ENCODE measurements at places on chromosomes 3 and 15.

DNA sequence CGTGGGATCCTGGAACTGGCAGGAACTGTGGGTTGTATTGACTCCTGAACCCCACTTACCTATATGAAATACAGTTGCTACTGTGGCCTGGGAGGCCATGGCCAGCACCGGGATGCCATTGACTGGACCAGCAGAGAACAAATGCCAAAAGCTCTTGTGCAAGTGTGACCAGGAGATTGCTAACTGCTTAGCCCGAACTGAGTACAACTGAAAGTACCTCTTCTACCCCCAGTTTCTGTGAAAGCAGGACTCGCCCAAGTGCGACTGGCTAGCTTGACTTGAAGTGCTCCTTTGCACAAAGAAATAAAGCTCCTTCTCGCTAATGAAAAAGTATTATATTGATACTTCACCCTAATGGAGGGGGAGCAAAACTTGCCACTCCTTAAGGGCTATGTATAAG is 101.3 kb upstream of the ATP11B start:
- no peak for DNase-seq

- DNase-seq, result no peak
These were observed 299.8 kb downstream of the SHQ1 start for GRCh38 chr3:72548461-72548860.

GRCh38 chr3:5282703-5283102 is 95.2 kb downstream of the EDEM1 start:
- no peak for DNase-seq

GRCh38 chr3:31009881-31010280 is 115.4 kb upstream of the GADL1 start:
- no peak for DNase-seq

DNA sequence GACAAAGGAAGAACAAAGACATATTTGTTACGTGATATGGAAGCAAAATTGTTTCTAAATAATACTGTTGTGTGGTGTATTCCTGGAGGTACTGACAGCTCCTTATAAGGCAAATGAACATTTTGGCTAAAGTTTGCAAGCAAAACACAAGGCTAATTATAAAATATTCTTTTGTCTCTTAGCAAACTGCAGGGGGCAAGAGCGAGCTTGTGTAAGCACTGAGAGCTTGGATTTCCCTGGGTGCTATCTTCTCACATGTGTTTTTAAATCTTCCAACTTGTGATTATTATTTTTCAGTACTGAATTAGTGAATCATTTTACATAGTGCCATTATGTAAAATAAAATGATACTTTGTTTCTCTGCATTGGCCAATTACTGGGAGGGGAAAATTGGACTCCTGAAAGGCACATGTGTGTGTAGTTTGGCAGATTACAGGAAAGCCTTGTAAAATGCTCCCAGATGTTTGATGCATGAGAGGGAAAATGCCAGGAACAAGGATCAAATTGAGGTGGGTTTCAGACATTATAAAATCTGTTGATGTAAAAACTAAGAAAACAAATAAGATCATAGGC is 611.5 kb downstream of the AGBL1 start:
- DNase-seq, result no peak

DNA sequence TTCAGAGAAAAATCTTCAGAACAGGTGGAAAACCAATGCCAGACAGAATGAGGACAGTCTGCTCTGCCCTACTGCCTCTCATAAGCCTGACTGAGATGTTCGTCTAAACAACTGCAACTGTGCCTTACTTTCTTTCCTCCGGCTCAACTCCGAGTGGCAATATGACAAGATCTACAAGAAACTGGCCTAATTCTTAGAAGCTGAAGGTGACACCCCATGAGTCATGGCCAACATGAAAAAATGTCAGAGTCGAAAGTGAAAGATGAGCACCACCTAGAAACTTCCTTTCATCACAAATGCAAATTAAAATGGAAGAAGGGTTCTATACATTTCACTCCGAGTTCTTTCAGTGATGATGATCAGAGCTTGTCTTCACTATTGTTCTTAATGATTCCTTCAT is 12.9 kb downstream of the PCYT1A start:
- DNase-seq, result peak; percentile 39

DNA sequence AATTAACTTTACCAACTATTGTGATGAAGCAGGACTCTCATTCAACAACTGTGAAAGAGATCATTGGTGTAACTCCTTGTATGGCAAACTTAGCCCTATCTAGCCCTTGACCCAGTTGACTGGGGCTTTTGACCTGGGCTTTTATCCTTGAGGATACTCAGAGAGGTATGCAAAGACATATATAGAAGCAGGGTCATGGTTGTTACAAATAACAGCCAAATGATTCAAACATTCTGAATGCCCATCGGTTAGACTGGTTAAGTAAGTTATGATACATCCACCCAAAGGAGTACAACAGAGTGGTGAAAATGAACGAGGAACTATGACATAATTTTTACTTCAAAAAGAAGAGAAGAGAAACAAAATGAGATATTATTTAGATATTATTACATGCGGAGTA is 38.2 kb upstream of the ALDH1A3 start:
- DNase-seq, result no peak

DNA sequence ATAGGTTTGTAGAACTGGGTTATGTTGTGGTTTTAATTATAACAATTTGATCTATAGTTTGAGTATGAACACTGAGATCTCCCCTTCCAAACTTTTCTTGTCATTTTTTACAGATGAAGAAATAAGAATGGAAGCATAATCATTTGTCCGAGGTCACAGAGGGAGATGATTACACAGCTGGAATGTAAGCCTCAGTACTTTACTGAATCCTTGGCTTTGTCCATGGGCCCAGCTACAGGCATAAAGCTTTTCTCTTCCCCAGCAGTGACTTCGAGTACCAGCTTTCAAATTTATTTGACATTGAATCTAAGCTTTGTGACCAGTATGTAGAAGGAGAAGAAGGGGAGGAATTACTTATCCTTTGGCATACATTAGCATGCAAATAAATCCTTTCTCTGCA is 80.9 kb upstream of the DCBLD2 start:
- no peak for DNase-seq

- no peak for DNase-seq
These were observed 1.8 kb upstream of the MESD start for GRCh38 chr15:80991421-80991820.

DNA sequence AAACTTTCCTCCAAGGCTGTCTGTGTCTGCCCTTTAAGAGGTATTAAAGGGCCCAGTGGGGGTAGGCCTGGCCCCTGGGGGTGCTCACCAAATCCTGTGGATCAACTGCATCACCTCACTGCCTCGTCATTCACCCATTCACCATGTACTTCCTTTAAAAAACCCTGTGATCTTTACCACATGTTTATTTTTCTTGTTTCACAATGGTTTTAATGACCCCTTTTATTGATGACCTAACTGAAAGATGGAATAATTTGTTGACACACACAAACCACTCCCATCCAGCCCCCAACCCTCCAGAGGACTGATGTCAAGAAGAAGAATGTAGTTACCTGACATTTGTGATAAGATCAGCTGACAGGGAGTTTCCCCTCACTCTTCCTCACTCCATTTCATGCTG is 40.8 kb downstream of the KCNAB1 start:
- DNase-seq, result no peak

DNA sequence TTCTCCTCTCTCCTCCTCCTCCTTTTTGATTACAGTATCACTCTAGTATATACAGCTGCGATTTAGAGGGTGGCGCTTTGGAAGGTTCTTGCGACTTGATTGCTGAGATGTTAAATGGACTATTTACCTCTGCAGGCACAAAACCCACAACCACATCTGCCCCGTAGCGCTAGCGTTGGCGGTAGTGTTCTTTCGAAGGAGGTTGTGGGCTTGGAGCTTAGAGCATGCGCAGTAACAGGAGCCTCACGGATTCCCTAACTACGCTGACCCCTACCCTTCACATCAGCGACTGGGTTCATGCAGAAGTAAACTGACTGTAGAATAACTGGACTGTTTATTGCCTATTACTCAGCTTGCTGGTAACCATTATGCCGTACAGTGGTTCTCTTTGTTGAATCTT is 58.0 kb downstream of the CGGBP1 start:
- peak; percentile 10 for DNase-seq

DNA sequence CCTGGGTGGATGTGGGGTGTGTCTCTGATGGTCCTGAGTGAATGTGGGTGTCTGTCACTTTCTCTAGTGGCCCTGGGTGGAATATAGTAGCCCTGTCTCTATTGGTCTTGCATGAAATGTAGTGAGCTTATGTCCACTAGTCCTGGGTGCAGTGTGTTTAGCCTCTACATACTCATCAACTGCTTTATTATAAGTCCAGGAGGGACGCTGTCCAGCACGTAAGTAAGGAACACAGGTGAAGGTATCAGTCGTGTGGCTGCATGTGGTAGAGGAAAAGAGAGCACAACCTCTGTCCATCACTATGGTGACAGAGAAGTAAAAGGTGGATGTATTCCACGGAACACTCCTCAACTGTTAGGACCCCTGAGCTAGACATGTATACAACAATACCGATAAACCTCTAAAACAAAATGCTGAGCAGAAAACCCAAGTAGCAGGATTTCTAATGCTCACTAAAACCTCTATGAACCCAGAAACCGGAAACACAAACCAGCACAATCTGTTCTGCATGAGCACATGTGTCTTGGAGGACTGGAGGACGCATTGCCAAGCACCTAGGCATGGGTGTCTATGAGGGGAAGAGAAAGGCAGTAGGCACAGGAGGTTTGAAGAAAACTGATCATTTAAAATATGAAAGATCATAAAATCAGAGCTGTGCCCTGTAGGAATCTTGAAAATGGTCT is 11.0 kb downstream of the LTF start:
- DNase-seq, result no peak

GRCh38 chr3:127291611-127292010 is 3.8 kb upstream of the PRR20G start:
- DNase-seq, result no peak

DNA sequence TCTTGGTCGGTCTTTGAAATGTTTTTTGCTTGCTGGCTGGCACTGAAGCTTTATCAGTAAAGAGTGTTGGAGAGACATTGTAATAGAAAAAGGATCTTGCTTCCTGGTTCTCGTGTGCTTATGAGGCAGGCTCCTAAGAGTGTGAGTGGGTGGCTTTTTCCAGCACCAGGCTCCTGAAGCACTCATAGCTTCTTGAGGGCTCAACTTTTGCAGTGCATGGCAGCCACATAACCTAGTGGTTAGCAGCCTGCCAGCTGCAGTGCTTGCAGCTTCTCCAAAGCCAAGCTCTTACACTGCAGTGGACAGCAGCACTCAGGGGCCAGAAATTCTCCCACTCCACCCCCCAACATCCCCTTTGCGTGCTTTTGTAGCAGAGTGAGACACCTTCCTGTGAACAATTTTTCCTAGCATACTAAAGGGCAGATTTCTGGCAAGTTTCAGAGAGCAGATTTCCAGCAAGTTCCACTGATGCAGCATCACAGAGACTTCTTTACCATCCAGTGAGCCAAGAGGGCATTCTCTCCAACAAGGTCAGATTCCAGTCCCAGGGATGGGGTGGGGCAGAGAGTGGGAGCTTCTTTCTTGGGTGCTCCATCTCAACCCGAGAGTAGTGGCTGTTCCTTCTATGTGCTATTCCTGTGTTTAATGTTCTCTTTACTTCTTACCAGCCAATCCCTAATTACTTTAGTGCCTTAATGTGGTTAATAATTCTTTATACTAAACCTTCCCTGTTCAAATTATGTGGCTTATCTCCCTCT is 15.8 kb upstream of the ARHGEF26 start:
- no peak for DNase-seq

DNA sequence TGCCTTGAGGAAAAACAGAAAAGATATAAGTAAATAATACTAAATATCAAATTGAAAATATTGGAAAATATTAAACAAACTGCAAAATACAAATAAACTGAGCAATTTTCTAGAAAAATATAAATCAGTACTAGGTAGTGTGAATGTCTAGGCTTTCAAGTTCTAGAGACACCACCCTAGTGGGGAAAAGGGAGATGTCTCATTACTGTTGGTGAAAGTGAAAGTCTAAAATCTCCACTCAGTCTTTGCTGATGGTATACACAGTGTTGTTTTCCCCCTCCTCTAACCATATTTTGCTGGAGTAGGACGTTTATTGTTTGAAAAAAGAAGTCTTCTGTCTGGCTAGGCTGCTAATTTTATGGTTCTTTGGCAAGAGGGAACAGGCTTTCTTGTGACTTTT is 1368.9 kb downstream of the OTOL1 start:
- no peak for DNase-seq

DNA sequence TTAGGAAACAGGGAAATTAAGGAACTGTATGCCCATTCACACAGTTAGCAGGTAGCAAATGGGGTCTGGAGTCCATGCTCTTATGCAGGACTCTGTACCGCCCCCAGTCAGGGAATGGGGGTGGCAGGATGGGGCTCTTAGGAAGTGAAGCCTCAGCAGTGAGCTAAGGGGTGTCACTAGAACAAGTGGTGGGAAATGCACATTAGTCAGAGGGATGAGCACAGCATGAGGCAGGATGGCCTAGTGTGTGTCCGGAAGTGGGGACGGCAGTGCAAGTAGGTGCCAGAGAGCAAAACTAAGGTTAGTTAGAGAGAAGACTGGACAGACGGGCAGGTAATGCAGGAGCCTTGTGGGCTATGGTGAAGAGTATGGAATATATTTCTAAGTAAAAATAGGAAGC is 60.7 kb downstream of the ST3GAL6 start:
- no peak for DNase-seq

GRCh38 chr15:40274350-40275274 is 8.3 kb downstream of the ANKRD63 start:
- DNase-seq, result peak; percentile 89

GRCh38 chr15:40549894-40550293 is 14.9 kb downstream of the CCDC32 start:
- DNase-seq, result no peak

DNA sequence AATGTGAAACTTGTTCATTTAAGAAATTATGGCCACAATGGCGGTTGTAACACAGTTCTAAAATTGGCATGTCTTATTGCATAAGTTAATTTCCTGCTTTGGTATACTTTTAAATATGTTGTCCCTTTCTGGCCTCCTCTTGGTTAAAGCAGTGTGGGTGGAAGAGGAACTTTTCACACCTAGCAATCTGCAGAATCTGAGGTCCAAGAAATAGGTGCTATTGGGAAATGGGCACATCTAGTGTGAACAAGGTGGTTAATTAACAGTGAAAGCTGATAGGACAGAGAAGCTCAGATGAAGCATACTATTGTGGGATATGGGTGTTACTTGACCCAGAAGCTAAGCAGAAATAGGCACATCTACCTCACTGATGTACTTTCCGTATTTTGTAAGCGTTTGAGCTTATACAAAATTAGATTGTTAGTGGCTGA is 10.6 kb downstream of the CMC1 start:
- no peak for DNase-seq

DNA sequence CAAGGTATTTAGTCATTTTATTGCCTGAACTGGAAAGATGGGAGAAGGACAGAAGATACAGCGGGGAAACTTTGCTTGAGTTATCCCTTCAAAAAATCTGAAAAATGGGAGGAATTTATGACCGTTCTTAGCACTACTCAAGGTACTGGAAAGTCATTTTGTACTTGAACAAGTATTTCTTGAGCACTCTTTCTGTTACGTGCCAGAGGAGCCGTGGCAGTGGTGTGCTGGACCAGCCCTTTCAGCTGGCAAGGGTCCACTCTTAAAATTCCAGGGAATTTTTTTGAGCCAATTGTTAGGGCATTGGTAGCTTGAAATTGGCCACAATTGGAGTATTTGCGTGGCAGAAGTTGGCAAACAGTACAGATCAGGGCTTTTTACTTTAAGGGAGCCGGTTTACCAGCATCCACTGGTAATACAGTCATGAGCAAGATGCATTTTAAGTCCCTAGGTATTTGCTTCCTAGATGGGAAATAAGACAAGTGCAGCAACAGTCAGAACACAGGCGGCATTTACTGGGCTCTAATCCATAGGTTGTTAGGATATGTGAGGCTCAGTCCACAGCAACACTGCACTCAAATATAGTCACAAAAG is 145.9 kb upstream of the ST8SIA2 start:
- DNase-seq, result no peak
